ENCODE measurements at places on chromosomes 1 and 21. TPM values are rescaled to one million over a fixed set of nuclear protein-coding genes. Genes with fewer than 3 reads are reported as not detected.

The BSDC1 gene
- 35.1 TPM for total RNA-seq

The UBE2G2 gene
- total RNA-seq, result 112 TPM

The WNT4 gene
- total RNA-seq, result not detected

DNA sequence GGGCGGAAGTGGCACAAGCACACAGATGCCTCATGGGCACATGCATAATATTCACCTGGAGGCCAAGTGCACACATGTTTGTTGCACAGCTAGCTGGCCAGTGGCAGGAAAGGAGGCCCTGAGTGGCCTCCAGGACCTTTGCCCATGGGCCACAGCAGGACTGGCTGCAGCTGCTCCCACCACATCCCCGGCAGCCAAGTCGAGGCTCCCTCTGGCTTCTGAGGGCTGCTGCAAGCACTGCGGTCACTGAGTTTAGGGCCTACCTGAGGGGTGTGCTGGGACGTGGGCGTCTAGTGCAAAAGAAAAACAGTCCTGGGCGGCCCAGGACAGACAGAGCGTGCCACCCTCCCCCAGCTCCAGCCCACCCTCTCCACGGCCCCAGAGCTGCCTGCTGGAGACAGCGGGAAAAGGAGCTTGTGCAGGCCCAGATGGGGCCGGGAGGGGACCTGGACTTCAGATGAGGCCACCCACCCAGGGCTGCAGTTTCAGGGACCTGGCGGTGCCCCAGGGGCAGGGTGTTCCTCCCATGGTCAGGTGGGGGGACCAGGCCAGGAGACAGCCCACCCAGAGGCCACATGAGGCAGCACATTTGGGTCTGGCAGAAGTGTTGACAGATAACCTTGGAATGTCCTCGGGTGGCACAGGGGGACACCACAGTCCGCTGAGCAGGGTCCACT is 265.9 kb upstream of the VAMP3 start:
- DNase-seq, result peak; percentile 19
- no peaks in the 10 kb centered on the region for H3K36me3 ChIP-seq
- no peaks in the 10 kb centered on the region for H3K4me1 ChIP-seq
- no peak overlapping the region for H3K4me3 ChIP-seq
- H3K27me3 ChIP-seq, result no peaks in the 10 kb centered on the region

DNA sequence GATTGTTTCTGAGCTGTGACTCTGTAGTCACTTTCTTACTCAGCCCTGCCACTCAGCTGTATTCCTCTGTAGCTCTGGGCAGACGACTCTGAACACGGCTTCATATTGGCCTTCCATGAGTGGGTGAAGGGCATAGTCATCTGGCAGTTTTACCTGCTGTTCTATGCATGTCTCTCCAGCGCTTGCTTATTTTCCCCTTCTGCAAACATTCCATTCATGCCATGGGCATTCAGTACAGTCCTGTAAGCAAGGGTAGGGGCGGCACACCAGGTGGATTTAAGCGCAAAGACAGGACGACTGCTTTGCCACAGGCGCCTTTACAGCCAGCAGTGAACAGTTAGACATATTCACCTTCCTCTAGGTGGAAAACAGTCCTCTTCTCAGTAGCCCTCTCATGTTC is 4.4 kb upstream of the WDR26 start:
- no peak overlapping the region for H3K27ac ChIP-seq
- H3K4me3 ChIP-seq, result no peak overlapping the region
- no peak for DNase-seq
- H3K36me3 ChIP-seq, result no peaks in the 10 kb centered on the region

DNA sequence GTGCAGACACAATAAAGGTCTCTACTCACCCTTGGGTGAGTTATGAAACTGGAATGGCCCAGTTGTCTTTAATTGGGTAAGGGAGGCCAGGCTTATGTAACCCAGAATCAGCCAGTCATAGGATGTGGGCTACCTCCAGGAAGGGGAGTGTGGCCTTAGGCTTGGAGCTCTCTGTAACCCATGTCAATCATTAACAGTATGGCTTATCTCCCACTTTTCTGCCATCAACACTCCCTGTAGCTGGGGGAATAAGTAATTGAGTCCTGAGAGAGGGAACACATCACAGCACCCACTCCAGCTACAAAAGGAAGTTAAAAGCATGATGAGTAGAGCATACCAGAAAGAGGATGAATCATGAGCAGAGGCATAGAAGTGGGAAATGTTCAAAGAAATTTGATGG is 327.0 kb upstream of the DUSP10 start:
- no peaks in the 10 kb centered on the region for H3K27me3 ChIP-seq
- no peaks in the 10 kb centered on the region for H3K36me3 ChIP-seq
- DNase-seq, result no peak
- no peaks in the 10 kb centered on the region for H3K4me1 ChIP-seq
- no peak overlapping the region for H3K4me3 ChIP-seq

DNA sequence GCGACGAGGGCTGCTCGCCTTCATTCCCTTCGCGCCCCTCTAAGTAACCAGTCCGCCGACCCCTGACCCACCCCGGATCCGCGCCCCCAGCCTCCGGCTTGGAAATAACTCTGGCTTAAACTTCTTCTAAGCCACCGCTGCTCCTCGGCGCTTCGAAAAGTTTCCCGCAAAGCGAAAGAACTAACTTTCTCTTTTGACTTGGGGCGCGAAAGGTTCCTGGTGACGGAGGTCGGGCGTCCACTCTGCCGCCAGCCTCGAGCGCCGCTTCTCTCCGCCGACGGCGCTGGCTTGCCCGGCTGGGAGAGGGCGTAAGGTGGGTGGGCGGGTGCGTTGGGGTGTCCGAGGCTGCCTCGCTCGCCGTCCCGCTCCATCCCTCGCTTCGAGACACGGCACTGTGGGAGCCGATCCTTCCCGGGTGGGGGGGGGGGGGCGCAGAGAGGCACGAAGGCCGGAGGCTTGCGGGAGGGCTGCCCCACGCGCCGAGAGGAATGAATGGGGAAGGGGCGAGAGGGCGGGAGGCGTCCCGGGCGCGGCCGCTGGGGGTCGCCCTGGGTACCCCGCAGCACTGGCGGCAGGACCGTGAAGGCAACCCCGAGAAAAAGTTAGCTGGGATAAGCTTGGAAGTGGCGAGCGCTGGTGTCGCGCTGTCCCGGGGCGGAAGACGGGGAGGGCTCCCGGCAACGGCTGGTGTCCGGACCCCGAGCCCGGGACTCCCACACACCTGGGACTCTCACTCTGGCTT is 569 bp downstream of the ATF3 start:
- peak; percentile 57 for DNase-seq
- peak overlapping the region; percentile 62 for H3K4me3 ChIP-seq
- H3K27me3 ChIP-seq, result peaks cover 40% of the 10 kb centered on the region
- H3K27ac ChIP-seq, result peak overlapping the region; percentile 71

DNA sequence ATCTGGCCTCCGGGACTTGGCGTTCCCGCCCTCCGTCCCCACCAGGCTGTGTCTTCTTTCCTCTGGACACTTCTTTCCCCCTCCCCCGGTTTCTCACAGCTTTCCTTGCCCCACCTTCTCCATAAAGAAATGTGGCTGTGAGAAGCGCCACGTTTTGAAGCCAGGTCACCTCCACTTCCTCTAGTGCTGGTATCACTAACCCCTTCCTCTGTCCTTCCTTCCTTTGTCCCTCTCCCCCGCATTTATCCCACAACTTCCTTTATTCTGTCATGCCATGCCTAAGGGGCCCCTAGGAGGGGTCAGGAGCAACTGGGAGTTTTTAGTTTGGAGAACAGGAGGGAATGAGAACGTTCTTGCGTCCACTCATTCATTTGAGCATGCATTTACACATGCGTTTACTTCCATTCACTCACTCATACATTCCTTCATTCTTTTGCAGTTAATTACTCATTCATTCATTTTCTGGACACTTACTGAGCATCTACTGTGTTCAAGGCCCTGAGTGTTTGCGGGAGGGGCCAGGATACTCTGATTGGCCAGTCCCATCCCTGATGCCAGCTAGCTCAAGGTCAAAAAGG is 5.0 kb upstream of the ACOT11 start:
- H3K4me3 ChIP-seq, result no peak overlapping the region
- H3K27me3 ChIP-seq, result no peaks in the 10 kb centered on the region
- no peak for DNase-seq

DNA sequence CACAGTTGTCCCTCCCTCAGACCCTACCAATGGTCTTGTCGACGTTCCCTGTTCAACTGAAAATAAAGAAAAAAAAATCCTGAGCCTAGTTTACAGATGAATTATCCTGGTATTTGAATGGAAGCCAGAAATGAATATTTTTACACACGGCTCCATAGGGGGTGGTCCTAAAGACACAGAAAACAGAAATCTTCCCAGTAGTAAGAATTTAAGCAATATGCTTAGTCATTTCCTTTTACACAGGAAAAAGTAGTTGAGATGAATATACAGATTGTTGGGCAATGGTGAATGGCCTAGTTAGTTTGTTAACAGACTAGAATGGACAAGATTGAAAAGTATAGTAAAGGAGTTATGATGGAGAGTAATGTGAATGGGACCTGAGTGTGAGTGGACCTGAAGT is 67.4 kb downstream of the RGS18 start:
- no peaks in the 10 kb centered on the region for H3K4me1 ChIP-seq
- H3K4me3 ChIP-seq, result no peak overlapping the region
- no peak for DNase-seq
- no peak overlapping the region for H3K27ac ChIP-seq
- no peaks in the 10 kb centered on the region for H3K36me3 ChIP-seq

DNA sequence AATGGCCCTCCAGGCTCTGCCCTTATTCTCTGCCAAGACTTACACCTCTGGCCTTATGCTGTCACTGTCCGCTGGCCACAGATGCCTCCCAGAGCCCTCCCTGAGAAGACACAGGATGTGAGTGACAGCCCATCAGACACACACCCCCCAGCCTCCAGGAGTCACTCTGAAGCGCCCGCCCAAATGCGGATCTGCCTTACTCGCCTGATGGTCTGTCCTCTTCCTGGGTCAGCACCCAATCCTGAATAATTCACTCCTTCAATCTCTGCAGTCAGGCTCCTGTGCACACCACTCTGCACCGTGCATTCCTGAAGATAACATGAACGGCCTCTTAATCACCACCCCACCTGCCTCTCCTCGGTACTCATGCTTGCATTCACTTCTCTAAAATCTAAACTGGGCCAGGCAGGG is 14.7 kb downstream of the CLSTN1 start:
- H3K4me3 ChIP-seq, result no peak overlapping the region
- H3K4me1 ChIP-seq, result peaks cover 17% of the 10 kb centered on the region
- H3K27me3 ChIP-seq, result no peaks in the 10 kb centered on the region
- no peaks in the 10 kb centered on the region for H3K36me3 ChIP-seq

DNA sequence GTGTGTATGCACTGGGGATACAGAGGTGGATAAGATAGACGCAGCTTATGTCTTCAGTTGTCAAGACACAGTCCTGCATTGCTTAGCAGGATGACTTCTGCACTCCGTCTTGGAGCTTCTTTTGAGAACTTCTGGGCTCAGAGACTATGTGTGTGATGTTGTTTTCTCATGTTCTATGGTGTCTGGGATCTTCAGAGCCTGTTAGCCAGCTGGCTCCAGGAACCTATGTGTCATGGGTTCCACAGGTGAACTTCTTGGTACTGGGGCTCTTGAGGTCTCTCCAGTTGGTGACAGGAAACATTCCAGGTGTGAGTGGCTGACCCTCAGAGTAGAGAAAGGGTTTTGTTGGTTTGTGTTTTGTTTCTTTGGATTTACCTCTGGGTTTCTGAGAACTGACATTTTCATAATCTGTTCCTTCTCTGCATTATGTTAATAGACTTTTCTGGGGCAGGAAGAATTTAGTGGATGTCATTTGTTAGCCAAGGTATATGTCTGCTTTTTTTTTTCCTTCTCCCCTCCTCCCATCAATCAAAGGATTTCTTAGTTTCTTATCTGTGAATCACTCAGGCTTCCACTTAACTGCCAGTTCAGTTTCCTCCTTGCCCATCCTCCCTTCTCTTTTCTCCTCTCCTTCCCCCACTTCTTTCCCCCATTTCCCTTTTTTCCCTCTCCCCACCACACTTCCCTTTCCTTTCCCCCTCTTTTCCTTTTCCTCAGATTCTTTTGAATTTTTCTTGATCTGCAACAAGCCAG is 18.1 kb downstream of the FGGY start:
- no peak for DNase-seq
- H3K27ac ChIP-seq, result no peak overlapping the region
- no peaks in the 10 kb centered on the region for H3K36me3 ChIP-seq
- no peaks in the 10 kb centered on the region for H3K27me3 ChIP-seq

The KRTAP11-1 gene
- total RNA-seq, result not detected

DNA sequence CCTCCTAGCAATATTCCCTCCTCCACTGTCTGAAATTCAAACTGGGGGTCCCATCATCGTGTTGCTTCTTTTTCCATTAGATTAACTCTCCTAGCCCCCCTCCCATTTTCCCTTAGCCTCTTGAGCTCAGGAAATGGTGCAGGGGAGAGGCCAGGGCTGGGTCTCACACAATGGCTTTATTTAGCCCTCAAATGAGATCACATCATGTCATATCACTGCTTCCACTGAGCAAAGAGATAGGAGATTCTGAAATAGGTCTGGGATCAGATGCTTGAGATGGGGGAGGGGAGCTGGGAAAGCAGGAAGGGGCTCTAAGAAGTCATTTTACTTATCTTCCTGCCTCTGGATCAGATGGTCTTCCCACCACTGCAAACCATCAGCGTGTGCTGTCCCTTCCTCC is 17.8 kb upstream of the ARHGEF2 start:
- no peaks in the 10 kb centered on the region for H3K27me3 ChIP-seq
- no peak for DNase-seq
- H3K36me3 ChIP-seq, result no peaks in the 10 kb centered on the region
- no peak overlapping the region for H3K27ac ChIP-seq
- H3K4me1 ChIP-seq, result no peaks in the 10 kb centered on the region
- H3K4me3 ChIP-seq, result no peak overlapping the region

DNA sequence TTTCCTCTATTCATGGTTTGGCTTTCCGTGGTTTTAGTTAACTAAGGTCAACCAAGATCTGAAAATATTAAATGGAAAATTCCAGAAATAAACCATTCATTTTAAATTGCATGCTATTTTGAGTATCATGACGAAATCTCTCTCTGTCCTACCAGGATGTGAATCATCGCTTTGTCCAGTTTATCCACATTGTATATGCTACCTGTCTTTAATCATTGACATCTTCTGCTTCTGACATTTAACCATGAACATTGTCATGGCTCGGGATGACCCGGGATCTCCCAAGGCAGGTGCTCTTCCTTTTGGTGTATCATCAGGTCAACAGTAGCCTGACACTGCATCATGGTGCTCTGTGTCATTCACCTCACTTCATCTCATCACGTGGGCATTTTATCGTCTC is 125.5 kb upstream of the HNRNPU start:
- no peaks in the 10 kb centered on the region for H3K36me3 ChIP-seq
- H3K27me3 ChIP-seq, result no peaks in the 10 kb centered on the region
- H3K27ac ChIP-seq, result no peak overlapping the region
- DNase-seq, result no peak
- no peaks in the 10 kb centered on the region for H3K4me1 ChIP-seq

DNA sequence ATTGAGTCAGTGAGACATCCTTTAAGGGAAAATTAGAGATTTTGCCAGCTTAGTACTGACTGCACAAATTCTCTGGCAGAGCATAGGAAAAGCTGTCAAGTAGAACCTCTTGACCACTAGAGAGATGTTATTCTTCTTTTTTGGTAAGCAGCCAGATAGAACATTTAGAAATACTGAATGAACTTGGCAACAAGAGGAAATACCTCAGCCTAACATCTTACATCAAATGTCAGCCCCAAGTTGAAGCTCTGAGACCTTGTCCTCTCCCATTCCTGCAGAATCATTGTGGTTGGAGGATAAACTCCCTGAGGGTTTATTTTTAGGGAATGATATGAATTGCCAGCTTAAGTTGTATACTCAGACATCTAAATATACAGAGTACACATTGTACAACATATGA is 53.5 kb downstream of the MIGA1 start:
- H3K4me3 ChIP-seq, result no peak overlapping the region
- H3K27ac ChIP-seq, result no peak overlapping the region
- peaks cover 12% of the 10 kb centered on the region for H3K36me3 ChIP-seq
- H3K4me1 ChIP-seq, result no peaks in the 10 kb centered on the region
- no peak for DNase-seq
- H3K27me3 ChIP-seq, result no peaks in the 10 kb centered on the region

The RNU1-2 gene
- 1,300 TPM for total RNA-seq

The CLK2 gene
- total RNA-seq, result 78.3 TPM

The FAM167B gene
- 0.33 TPM for total RNA-seq

Measured in CD8-positive, alpha-beta memory T cell (primary cell).